ENCODE measurements at places on chromosomes 1 and 21.
A peak's percentile ranks its signal among the peaks of the same experiment; 100 is the strongest.

GRCh38 chr21:35651196-35651595 lies 409.1 kb downstream of the SETD4 start:
- no peak for DNase-seq

DNA sequence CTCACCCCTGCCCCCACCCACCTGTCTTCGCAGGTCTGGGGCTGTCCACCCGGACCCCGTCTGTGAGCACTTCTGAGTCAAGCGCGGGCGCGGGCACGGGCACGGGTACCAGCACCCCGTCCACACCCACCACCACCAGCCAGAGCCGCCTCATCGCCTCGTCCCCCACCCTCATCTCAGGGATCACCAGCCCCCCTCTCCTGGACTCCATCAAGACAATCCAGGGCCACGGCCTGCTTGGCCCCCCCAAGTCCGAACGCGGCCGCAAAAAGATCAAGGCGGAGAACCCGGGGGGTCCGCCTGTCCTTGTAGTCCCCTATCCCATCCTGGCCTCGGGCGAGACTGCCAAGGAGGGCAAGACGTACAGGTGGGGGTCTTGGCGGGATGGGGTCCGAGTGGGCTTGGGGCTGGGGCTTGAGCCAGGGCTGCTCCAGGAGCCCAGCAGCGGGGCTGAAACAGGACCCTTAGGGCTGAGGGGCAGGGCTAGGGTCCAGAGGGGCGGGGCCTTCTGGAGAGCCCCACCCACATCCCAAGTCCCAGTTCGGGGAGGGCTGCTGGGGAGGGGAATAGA lies 23.9 kb downstream of the ZNF362 start:
- no peak for DNase-seq

- no peak for DNase-seq
Observed at GRCh38 chr1:175134500-175134899, 58.1 kb downstream of the KIAA0040 start.

- no peak for DNase-seq
Observed at GRCh38 chr21:37206496-37206895, 60.6 kb downstream of the VPS26C start.

DNA sequence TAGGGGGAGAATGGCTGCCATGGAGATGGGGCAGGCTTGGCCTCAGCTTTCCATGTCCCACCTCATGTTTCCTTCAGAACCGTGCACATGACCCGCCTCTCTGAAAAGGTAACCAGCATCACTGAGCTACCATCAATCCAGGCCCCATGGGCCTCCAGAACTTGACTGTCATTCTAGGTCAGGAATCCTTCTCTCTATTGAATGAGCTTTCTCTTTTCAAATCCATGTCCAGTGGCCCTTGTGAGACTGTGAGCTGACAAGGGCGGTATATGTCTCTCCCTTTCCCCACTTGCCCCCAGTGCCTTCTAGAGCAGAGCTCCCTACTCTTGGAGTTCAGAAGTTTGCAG lies 4.4 kb downstream of the CSRP1 start:
- DNase-seq, result no peak

- DNase-seq, result no peak
Observed at GRCh38 chr1:110056285-110056683, 14.2 kb downstream of the ALX3 start.

- no peak for DNase-seq
Observed at GRCh38 chr21:28193189-28193588, 799.5 kb downstream of the LTN1 start.

DNA sequence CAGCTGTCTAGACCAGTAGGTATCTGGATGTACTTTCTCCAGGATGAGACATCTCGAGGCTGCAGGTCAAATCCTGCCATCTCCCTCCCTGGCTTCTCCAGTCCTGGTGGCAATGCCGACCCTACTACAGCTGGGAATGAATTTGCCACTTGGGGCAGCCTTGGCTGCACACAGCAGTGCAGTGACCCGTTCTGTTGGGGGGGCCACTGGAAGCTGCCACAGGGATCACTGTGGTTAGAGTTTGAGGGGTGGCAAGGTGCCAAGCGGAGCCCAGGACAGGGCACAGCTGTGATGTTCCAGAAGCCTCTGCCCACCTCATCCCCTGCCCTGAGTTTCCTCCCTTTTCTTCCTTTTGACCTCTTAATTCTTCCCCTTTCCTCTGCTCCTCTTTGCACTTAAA lies 17.1 kb downstream of the COL6A2 start:
- DNase-seq, result no peak

GRCh38 chr1:65056234-65056633 lies 89.9 kb upstream of the JAK1 start:
- no peak for DNase-seq

DNA sequence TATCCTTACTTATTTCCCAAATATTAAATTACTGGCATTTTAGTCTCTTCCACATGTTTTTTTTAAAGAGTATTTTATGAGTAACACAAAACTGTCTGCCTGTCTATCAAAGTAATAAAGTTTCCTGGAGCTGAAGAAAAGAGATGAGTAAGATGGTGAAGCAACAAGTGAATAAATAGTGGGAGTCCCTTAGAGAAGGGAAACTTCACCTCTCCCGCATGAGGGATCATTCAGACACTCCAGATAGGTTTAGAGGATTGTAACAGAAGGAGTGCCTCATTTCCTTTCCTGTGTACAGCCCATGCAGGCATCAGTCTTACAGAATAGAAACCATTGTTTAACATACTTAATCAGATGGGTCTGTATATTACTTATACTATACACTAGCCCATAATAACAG lies 205.7 kb downstream of the USP25 start:
- DNase-seq, result no peak

DNA sequence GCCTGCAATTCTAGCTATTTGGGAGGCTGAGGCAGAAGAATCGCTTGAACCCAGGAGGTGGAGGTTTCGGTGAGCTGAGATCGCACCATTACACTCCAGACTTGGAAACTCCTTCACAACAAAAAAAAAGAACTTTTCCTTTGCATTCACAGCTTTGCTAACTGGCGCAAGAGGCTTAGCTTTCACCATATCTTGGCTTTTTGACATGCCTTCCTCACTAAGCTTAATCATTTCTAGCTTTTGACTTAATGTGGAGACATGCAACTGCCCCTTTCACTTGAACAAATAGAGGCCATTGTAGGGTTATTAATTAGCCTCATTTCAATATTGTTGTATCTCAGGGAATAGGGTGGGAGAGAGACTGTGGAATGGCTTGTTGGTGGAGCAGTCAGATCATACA lies 8.7 kb downstream of the KPNA6 start:
- no peak for DNase-seq

- peak; percentile 16 for DNase-seq
Observed at GRCh38 chr1:64231153-64231552, 27.7 kb downstream of the UBE2U start.

DNA sequence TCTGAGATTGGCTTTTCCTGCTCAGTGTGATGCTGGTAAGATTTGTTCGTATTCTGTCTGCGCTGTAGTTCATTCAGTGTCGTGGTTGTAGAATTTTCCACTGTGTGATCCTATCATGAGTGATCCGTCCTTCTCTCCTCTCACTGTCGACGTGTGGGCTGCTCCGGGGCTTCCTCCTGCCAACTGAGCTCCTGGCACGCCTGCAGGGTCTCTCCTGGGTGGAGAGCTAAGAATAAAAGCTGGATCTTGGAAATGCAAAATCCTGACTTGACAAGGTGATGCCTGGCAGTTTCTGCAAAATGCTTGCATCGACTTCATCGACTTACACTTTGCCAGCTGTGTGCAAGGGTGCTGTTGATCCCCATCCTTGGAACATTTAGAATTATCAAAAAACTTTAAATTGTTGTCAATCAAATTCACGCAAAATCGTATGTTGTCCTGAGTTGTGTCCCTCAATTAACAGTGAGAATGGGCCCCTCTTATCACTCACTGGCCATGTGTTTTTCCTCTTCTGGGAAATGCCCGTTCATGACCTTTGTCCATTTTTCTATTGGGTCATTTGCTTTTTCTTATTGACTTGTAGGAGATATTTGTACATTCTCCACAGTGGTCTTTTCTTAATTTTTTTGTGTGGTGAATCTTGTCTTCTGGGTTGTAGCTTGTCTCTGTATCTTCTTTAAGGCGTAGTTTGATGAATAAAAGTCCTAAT lies 125.5 kb downstream of the CRYAA start:
- DNase-seq, result no peak

DNA sequence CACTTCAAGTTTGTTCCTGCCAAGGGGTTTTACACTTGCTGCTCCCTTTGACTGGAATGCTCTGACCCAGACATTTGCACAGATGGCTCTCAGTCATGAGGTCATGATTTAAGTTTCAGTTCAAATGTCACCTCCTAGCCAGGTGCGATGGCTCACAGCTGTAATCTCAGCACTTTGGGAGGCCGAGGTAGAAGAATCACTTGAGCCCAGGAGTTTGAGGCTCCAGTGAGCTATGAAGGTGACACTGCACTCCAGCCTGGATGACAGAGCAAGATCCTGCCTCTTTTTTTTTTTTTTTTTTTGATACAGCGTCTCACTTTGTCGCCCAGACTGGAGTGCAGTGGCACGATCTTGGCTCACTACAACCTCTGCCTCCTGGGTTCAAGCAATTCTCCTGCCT lies 4.5 kb upstream of the ZMYM4 start:
- no peak for DNase-seq

DNA sequence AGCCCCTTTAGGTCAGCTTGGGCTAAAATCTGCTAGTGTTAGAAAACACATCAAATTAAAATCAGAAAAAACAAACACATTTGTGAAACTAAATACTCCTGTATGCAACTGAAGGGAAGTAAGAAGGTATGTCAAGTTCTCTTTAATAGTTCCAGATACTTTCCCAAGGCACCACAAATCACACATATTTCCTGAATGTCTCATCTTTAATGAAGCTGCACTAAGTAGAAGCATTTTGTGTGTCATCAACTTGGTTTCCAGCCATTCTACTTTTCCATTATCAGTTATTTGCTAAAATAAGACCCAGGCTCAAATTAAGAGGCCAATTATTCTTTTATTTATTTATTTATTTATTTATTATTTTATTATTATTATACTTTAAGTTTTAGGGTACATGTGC lies 34.7 kb downstream of the CRB1 start:
- DNase-seq, result no peak

- DNase-seq, result no peak
Observed at GRCh38 chr1:153760440-153760839, 14.8 kb upstream of the SLC27A3 start.

GRCh38 chr21:39527664-39528381 lies 76.1 kb downstream of the SH3BGR start:
- no peak for DNase-seq

GRCh38 chr1:34843392-34844251 lies 15.9 kb downstream of the SMIM12 start:
- no peak for DNase-seq

Data from NCI-H526 treated with DMSO at 0.1 percent for 48 hours (cell line).